ENCODE measurements at places on chromosomes 3 and 15.

DNA sequence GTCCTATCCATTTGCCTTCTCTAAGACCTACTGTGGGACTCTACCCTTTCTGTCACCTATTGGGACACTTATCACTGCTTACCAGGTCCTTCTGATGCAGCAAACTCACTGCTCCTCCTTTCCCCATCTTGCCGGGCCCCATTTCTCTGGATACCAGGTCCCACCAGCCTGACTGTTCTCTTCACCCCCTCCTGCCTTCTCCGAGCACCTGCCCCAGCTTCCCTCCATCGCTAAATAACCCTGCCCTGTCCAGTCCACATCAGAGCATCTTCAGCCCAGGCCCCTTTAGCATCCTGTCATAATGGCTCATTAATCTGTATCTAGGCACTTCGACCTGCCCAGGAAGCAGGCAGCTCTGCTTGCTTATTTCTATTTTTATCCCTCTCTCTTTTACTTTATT is 74.7 kb downstream of the CRYGS start:
- DNase-seq, result no peak

GRCh38 chr3:171712171-171712938 is 97.9 kb downstream of the PLD1 start:
- DNase-seq, result peak; percentile 28

- DNase-seq, result no peak
Measured at GRCh38 chr15:48086133-48086532, 34.7 kb upstream of the SLC24A5 start.

- no peak for DNase-seq
Measured at GRCh38 chr3:42979044-42979972, at the start of gene GASK1A. TSS of gene GASK1A (plus strand) at chr3:42979311. CDS start at chr3:42979643, 332 bp downstream.

DNA sequence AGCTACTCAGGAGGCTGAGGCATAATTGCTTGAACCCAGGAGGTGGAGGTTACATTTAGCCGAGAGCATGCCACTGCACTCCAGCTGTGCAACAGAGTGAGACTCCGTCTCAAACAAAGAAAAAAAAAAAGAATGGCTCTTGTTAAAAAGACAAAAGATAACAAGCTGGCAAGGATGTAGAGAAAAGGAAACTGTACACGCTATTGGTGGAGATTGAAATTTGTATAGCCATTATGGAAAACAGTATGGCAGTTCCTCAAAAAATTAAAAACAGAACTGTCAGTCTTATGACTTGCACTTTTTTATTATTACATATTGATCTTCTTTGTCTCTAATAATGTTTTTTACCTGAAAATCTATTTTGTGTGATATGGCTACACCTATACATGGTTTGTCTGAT is 41.9 kb downstream of the MEX3B start:
- DNase-seq, result no peak

GRCh38 chr15:95684693-95685115 is 645.8 kb upstream of the NR2F2 start:
- peak; percentile 83 for DNase-seq

DNA sequence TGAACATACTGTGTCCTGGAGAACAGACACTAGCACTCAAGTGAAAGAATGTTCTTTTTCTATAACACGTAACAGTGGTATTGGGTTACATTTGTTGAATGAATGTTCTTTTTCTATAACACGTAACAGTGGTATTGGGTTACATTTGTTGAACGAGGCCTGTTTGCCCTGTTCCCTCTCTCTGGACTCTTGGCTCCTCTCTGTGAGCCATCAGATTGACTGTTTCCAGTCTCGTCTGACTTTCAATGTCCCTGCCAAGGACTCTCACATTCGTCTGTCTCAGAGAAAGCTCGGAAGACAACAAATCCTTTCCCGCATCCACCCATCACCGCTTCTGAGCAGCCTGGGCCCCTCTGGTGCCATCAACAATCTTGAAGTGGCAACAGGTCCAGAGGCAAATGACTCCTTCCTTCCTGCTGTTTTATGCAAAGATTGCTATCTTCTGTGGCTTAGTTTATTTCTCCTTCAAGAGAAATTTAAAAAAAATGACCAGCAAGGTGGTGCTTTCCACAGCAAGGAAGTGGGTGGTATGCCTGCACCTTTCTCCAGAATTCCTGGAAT is 8.0 kb downstream of the TMEM45A start:
- no peak for DNase-seq

DNA sequence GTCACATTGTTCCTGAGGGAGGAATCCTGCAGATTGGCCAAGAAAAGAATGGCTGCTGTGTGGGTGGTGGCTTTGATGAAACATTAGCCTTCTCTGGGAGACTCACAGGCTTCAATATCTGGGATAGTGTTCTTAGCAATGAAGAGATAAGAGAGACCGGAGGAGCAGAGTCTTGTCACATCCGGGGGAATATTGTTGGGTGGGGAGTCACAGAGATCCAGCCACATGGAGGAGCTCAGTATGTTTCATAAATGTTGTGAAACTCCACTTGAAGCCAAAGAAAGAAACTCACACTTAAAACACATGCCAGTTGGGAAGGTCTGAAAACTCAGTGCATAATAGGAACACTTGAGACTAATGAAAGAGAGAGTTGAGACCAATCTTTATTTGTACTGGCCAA is 6.1 kb downstream of the PTX3 start:
- DNase-seq, result no peak

GRCh38 chr3:135057996-135058395 is 262.9 kb downstream of the EPHB1 start:
- no peak for DNase-seq

- peak; percentile 96 for DNase-seq
Measured at GRCh38 chr3:57597127-57597923, at the start of gene ARF4. TSS of gene ARF4 (minus strand) at chr3:57597344. CDS start at chr3:57597140, 204 bp downstream.

GRCh38 chr15:73518876-73519733 is 76.1 kb downstream of the REC114 start:
- no peak for DNase-seq

Data from HS-5 (cell line).